Kidney tubule cell (primary cell): ENCODE measurements at places on chromosomes 3 and 15.

DNA sequence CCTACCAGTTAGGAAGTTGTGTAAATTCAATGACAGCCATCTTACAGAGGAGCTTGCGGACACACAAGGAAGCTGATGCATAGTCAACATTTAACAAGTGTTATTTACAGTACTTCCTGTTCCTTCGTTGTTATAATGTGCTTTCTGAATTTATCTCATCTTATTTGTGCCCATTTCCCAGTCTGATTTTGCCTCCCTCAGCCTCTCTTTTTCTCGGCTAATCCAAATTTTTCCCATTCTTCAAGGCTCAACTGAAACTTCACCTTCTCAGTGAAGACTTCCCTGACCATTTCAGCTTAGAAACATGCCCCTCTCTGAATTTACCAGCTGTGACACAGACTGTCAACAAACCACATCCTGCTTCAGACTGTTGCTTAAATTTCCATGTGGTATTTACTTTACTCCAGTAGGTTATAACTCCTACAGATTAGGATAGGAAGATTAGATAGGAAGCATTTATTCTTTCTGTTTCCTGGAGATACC, 55.7 kb upstream of the CP start:
- DNase-seq = peak; percentile 83

GRCh38 chr3:132556508-132557159, 40.4 kb upstream of the ACKR4 start:
- no peak for DNase-seq

DNA sequence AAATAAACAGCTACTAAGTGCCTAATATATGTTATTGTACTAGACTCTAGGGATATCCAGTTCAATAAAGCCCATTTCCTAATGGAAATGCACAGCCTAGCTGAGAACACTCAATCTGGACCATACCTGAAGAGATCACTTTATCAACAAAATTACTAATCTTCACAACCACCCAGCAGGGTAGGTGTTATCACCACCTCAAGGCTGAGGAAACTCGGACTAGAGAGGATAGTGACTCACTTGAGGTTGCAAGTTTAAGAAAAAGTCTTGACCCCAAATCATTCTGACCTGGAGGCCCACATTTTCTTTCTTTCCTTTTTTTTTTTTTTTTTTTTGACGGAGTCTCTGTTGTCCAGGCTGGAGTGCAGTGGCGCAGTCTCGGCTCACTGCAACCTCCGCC, 3.1 kb upstream of the FMN1 start:
- DNase-seq = no peak

DNA sequence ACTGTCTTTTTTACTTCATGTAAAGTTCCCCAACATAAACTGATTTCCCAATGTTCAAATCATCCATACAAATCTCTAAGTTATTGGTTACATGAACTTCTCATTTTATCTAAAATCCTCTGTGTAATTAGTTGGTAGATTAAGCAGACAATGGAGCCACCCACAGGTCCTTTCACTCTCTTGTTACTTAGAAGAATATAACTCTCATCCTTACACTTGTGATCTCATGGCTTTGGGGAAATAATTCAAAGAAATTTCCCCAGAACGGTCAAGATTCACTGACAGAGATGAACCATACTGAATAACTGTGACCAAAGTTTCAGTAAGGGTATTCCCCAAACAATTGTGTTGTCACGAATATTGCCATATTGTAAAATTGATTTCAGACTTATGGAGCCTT, 1102.6 kb upstream of the EPHA6 start:
- no peak for DNase-seq

- no peak for DNase-seq
These were observed 164.5 kb downstream of the EBLN2 start for GRCh38 chr3:73225991-73226390.

GRCh38 chr3:12948891-12949711, 107.7 kb upstream of the RPL32 start:
- DNase-seq = peak; percentile 42

- no peak for DNase-seq
These were observed 928.9 kb upstream of the NR2F2 start for GRCh38 chr15:95401587-95401986.
